Choroid plexus epithelial cell (primary cell): ENCODE measurements at places on chromosomes 6 and 20.

DNA sequence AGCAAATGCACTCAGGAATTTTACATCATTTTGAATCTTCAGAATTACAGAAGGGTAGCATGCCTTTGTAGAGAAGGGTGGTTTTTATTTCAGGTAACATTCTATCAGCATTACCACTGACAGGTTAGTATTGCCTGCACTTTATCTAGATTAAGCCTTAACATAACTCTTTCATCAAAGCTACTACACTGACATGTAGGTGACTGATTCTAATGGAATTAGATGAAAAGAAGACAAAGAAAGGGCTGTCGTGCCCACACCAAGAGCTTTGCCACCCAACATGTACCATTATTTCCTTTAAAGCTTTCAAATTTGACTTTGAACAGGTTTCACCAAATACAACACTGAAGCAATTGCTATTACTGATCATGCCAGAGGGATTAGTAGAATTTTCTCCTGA lies 551.9 kb downstream of the EYS start:
- no peak for DNase-seq

- no peak for DNase-seq
Observed at GRCh38 chr6:10413850-10414738, 780 bp downstream of the TFAP2A start.

- DNase-seq: peak; percentile 50
Observed at GRCh38 chr6:130776287-130776925, 50.8 kb upstream of the SMLR1 start.

DNA sequence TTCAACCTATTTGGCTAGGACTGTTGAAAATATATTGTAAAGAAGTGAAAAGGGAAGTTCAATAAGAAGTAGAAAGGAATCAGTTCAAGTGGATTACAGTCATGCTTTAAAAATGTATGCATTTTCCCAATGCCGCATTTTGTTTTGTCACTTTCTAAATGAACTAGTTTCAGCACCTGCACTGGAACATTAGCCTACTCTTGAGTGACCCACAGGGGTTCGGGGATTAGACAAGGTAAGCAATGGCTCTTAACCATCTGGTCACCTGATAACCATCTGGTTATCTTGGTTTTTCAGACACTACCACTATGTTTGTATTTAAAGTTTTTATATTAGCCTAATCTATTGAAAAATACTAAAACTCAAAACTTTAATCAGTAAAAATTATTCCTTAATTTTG lies 97.6 kb downstream of the CD164 start:
- DNase-seq: no peak

DNA sequence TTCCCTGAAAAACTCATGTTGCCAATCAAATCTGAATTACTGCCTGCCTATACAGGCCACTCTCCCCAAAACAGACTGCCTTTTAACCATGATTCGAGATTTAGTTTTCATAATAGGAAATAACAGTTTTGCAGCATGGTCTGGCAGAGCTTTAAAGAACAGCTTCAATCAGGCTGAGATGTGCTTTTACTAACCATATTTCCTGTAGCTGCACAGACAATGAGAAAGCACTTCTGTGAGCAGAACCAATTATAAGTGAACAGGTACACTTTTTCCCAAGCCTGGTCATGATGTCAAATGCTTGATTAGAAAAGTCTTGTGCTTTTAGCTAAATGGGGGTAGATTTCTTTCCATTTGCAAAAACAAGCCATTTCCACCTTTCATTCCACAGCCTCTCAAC lies 108.2 kb downstream of the THEMIS start:
- DNase-seq: no peak

- DNase-seq: peak; percentile 69
Observed at GRCh38 chr20:59933849-59934585, 580 bp upstream of the SYCP2 start.

DNA sequence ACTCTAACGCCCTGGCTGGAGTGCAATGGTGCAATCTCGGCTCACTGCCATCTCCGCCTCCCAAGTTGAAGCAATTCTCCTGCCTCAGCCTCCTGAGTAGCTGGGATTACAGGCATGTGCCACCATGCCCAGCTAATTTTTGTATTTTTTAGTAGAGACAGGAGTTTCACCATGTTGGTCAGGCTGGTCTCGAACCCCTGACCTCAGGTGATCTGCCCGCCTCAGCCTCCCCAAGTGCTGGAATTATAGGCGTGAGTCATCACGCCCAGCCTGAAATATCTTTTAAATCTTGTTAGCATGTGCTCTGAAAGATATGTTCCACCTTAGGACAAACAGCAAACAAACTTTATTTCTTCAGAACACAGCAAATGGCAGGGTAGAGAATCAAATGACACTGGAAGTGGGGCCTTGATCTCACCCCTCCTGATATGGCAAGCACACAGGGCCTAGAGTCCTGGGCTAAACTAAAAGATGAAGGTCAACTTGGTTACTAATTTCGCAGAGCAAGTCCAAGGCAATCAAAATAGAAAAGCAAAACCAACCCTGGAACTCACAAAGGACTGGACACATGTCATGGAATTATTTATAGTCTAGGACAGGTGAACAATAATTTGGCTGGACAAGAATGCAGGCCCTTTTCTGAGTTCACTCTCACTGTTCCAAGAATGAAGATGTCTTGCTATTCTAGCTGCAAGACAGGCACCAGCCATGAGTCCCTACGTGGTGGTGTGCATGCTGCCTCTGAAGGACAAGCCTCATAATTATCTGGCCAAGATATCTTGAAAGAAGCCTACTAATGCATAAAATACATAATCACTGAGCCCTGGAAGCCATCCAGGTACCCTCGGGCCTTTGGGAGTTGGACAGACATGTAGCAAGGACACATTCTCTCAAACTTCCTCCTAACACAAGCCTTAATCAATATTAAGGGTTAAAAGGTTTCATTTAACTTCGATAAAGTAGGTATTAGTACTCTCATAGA lies 35.6 kb downstream of the B4GALT5 start:
- DNase-seq: no peak

DNA sequence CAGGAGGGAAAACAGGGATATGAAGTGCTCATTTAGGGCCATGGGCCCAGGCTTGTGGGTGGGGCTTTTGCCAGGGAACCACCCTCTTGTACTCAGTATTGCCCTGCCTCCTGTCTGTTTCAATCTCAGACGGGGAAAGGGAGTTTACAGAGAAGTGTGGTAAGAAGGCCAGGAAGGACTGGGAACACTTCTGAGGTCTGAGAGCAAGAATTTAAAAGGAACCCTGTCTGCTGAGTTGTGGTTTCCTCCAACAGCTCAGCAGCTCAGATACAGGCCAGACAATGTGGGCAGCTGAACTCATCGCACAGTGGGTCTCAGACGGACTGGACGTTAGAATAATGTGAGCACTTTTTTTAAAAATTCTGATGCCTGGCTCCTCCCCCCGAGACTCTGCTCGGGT lies 354.1 kb upstream of the ARID1B start:
- peak; percentile 59 for DNase-seq

- DNase-seq: no peak
Observed at GRCh38 chr6:167828325-167828956, 1.7 kb downstream of the AFDN start.

DNA sequence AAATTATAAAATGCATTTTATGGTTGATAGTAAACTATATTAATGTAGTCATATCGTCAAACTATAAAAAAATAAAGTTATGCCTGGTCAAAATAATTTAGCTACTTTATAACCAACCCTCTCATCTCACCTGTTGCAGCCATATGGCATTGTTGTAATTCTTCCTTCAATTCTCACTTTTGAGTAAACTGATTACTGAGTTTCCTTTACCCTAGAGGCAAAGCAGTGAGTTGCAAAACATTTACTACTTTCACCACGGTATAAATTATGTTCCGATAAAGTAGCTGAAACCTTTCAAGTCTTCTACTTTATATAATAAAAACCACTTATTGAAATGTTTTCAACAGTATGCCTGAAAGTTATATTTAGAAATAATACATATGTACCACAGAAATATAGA lies 113.8 kb downstream of the AHI1 start:
- no peak for DNase-seq

- no peak for DNase-seq
Observed at GRCh38 chr20:33460711-33461110, 17.1 kb upstream of the SNTA1 start.

GRCh38 chr6:169783971-169784820 lies 32.8 kb downstream of the ERMARD start:
- no peak for DNase-seq

- DNase-seq: no peak
Observed at GRCh38 chr6:137399881-137400443, 94.2 kb downstream of the OLIG3 start.
